Activated CD4-positive, alpha-beta T cell treated with anti-CD3 and anti-CD28 coated beads for 36 hours (primary cell): ENCODE measurements at places on chromosomes 11 and 22. TPM values are rescaled to one million over a fixed set of nuclear protein-coding genes. Genes with fewer than 3 reads are reported as not detected.

GRCh38 chr11:58003591-58003990 lies 20.1 kb upstream of the OR9Q1 start:
- no peak for DNase-seq

- DNase-seq: no peak
Measured at GRCh38 chr22:27407369-27407985, 394.1 kb downstream of the MN1 start.

The ENTHD1 gene
- total RNA-seq: 0.70 TPM

DNA sequence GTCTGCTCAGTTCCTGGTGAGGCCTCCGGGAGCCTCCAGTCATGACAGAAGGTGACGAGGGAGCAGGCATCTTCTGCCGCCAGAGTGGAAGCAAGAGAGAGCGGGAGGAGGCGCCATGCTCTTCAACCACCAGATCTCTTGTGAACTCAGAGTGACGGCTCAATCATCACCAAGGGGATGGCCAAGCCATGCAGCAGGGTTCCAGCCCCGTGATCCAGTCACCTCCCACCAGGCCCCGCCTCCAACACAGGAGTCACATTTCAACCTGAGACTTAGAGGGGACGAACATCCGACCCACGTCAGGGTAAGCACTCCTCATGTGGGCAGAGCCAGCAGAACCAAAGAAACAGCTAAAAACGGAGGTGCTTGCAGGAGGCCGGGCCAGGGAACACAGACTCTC lies 1470.5 kb downstream of the BRD1 start:
- no peak for DNase-seq

- no peak for DNase-seq
Measured at GRCh38 chr11:85918910-85919794, 64.0 kb downstream of the CCDC83 start.

- DNase-seq: no peak
Measured at GRCh38 chr11:82720267-82721065, 13.2 kb downstream of the FAM181B start.

- DNase-seq: peak; percentile 50
Measured at GRCh38 chr11:57566905-57567514, 462 bp downstream of the UBE2L6 start.

- no peak for DNase-seq
Measured at GRCh38 chr11:119640541-119640940, 88.5 kb downstream of the NECTIN1 start.

DNA sequence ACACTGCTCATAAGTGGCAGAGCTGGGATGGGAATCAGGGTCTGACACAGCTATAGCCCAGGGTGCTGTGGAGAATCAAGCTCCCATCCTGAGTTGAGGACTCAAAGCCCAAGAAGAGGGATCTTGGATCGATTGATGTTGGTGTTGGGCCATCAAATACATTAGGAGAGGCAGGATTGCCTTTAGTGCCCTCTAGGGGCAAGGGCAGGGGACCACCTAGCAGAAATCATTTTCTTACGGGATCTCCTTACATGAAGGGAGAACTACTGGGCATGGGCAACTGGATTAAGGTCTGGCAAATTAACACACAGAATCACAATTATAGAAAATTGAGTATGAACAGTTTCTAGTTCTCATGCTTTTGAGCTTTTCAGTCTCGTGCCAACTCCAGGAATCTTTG lies 24.9 kb upstream of the EMSY start:
- DNase-seq: peak; percentile 22

The PGA5 gene
- total RNA-seq: not detected

DNA sequence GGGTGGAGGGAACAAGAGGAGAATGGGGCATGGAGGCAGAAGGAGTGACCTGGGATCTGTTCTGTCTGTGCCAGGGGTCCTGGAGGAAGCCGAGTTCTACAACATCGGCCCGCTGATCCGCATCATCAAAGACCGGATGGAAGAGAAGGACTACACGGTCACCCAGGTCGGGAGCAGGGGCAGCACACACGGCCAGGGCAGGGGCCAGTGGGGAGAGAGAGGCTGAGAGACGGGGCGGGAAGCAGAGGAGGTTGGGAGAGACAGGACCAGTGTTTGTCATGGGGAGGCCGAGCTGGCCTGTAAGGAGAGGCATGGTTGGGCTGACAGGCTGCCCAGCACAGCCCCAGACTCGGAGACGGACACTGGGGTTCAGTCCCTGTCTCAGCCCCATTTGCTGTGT lies 4.7 kb downstream of the KCTD17 start:
- DNase-seq: no peak

DNA sequence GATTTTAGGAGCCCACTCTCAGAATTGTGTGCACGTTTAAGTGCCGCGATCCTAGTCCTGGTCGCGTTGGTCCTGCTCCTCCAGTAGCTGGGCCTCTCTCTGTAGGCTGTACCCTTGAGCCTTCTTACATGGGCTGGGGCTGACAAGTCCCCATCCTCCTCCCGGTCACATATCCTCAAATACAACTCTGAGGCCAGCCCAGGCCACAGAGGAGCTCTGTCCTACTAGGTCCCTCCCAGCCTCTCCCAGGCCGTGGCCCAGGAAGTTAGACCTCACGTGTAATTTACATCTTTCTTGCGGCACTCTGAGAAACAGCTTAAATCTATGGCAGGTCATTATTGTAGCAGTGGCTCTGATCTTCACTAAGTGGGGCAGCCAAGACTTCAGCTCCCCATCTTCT lies 207.2 kb upstream of the TBCEL start:
- DNase-seq: no peak

GRCh38 chr11:86197448-86197847 lies 47.1 kb upstream of the EED start:
- DNase-seq: no peak

The RRM1 gene
- total RNA-seq: 220 TPM

The CSF2RB gene
- 0.54 TPM for total RNA-seq

The CAT gene
- 25.1 TPM for total RNA-seq

DNA sequence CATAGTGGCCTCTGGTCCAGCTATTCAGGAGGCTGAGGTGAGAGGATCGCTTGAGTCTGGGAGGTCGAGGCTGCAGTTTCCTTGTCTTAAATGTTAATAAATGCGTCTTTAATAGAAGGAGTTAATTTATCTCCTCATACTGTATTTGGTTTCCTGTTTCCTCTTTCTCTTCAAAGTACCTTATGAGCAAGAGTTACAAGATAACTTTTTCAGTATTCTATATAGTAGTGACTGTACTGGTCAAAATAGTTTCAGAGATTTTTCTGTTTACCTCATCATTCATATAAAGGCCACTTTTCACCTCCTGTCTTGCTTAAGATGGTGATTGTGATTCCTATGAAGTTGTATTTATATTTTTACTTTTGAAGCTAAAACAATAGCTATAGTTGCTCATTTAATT lies 50.9 kb downstream of the MCAM start:
- no peak for DNase-seq

The CD151 gene
- 36.8 TPM for total RNA-seq

The STIM1 gene
- 62.6 TPM for total RNA-seq

- no peak for DNase-seq
Measured at GRCh38 chr22:36304429-36304828, 51.5 kb downstream of the APOL1 start.

GRCh38 chr11:121035780-121036179 lies 11.9 kb downstream of the TBCEL start:
- peak; percentile 21 for DNase-seq

The SCUBE1 gene
- total RNA-seq: not detected

- no peak for DNase-seq
Measured at GRCh38 chr11:49377978-49378377, 169.6 kb upstream of the FOLH1 start.

DNA sequence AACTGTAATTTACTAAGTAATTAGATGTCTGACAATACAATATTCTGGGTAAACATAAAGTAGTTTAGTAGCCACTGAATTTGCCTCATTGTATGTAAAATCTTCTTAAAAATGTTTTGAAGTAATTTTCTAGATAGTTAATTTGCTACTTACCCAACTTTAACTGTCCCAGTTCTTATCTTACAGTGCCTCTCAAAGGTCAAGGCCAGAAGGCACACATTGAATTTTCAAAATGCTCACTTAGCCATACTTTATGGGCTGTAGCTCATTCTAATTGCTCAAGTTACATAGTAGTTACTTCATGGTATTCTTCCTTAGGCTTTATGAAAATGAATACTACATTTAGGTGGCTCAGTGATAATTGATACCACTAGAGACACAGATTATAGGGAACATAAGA lies 666.6 kb downstream of the CNTN5 start:
- no peak for DNase-seq

The GSC2 gene
- not detected for total RNA-seq

DNA sequence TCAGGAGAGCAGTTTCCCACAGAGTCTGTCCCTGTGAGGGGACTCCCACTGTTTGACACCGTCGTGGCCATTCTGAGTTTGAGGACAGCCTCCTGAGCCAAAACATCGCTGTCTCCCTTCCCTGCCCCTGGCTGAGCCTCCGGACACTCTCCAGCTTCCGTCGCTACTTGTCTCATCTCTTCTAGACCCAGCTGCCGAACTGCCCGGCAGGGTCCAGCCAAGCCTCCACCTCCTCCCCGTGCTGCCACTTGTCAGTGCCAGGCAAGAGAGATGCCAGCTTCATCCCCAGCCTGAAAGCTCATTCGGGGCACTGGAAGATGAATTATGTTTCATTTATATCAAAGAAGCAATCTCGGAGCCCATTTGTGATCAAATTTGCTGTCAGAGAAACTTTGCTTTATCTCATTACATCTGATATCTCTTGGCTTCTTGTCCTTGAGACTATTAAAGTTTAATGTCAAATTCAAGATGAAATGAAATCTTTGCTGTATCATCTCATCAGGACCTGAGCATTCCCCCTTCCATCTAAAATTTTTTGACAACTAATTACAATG lies 283.9 kb downstream of the BUD13 start:
- no peak for DNase-seq

The ASPHD2 gene
- total RNA-seq: 10.5 TPM

- DNase-seq: no peak
Measured at GRCh38 chr11:47495856-47496217, 46.9 kb upstream of the RAPSN start.

The GPR83 gene
- total RNA-seq: 0.12 TPM

GRCh38 chr11:60592601-60593000 lies 77.4 kb downstream of the MS4A13 start:
- DNase-seq: no peak

The GSTT2B gene
- total RNA-seq: not detected

DNA sequence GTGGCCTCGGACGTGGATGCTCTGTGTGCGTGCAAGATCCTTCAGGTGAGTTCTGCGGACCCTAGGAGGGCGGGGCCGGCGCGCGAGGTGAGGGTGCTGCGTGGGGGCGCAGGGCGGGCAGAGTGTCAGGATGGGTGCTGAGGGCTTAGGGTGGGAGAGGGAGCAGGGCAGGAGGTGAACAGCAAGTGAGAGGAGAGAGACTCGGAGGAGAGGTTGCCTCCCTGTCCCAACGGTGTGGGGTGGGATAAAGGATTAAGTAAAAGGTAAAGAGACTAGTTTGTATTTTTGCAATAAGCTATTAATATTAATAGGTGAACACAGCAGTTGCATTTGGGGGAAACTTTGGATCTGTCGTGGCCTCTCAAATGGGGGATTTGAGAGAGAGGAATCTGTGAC lies 451 bp downstream of the CDC45 start:
- peak; percentile 38 for DNase-seq

The PRSS23 gene
- total RNA-seq: 0.62 TPM

The CARD18 gene
- total RNA-seq: not detected

- peak; percentile 7 for DNase-seq
Measured at GRCh38 chr11:291281-292210, 2.6 kb downstream of the PGGHG start.
